ENCODE measurements at places on chromosomes 7 and 10. TPM values are rescaled to one million over a fixed set of nuclear protein-coding genes. Genes with fewer than 3 reads are reported as not detected.

Gene HABP2
- not detected for total RNA-seq

Gene VAX1
- total RNA-seq = not detected

Gene DLX5
- total RNA-seq = not detected

Gene WDR86
- total RNA-seq = 17.7 TPM

Gene CYP26C1
- 0.09 TPM for total RNA-seq

Gene TAS2R60
- not detected for total RNA-seq
